ENCODE measurements at places on chromosomes 13 and 19. TPM values are rescaled to one million over a fixed set of nuclear protein-coding genes. Genes with fewer than 3 reads are reported as not detected.

GRCh38 chr19:36986601-36987000 lies 70.5 kb downstream of the ZNF568 start:
- H3K27me3 ChIP-seq, result no peaks in the 10 kb centered on the region
- DNase-seq, result no peak
- H3K4me3 ChIP-seq, result no peak overlapping the region
- peaks cover 14% of the 10 kb centered on the region for H3K36me3 ChIP-seq
- H3K4me1 ChIP-seq, result no peaks in the 10 kb centered on the region
- no peak overlapping the region for H3K27ac ChIP-seq

GRCh38 chr19:56193981-56194640 lies 3.5 kb downstream of the ZSCAN5B start:
- H3K27me3 ChIP-seq, result no peaks in the 10 kb centered on the region
- no peak overlapping the region for H3K27ac ChIP-seq
- no peak overlapping the region for H3K4me3 ChIP-seq
- H3K4me1 ChIP-seq, result no peaks in the 10 kb centered on the region

Gene PRTN3
- total RNA-seq, result not detected

DNA sequence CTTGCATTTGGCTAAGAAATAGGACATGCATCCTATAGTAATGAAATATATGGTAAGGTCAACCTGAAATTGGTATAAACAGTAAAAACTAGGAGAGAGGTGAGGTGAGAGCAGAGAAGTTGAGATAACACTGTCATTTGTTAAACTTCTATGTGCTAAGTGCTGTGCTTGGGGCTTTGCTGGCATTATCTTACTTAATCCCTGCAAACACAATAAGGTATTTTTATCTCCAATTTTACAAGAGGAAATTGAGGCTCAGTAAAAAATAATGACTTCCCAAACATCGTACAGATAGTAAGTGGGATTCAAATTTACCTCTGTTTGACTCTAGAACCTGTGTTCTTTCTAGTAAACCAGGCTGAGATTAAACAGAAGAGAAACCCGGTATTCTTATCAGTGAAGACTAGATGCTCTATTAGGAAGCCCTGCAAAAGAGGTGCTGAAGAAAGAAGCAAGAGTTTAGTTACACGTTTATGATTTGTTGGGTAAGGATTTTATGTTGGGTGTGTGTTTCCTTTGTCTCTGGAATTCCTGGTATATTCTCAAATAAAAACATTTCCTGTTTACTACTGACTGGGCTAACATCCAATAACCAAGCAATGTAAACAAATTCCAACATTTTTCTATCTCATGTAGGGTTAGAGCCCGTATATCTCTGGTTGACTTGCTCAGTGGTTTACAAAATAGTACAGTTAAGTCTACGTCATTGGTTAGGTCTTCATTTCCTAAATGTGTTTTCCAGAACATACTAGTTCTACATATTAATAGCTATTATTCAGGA lies 137.3 kb upstream of the FNDC3A start:
- no peak overlapping the region for H3K4me3 ChIP-seq
- no peak for DNase-seq
- H3K27ac ChIP-seq, result no peak overlapping the region
- H3K27me3 ChIP-seq, result no peaks in the 10 kb centered on the region
- H3K4me1 ChIP-seq, result no peaks in the 10 kb centered on the region

GRCh38 chr19:8257052-8257443 lies 47.9 kb downstream of the CERS4 start:
- H3K27ac ChIP-seq, result no peak overlapping the region
- no peak overlapping the region for H3K4me3 ChIP-seq
- H3K4me1 ChIP-seq, result no peaks in the 10 kb centered on the region
- DNase-seq, result no peak
- H3K27me3 ChIP-seq, result no peaks in the 10 kb centered on the region

Gene BST2
- 22.7 TPM for total RNA-seq

DNA sequence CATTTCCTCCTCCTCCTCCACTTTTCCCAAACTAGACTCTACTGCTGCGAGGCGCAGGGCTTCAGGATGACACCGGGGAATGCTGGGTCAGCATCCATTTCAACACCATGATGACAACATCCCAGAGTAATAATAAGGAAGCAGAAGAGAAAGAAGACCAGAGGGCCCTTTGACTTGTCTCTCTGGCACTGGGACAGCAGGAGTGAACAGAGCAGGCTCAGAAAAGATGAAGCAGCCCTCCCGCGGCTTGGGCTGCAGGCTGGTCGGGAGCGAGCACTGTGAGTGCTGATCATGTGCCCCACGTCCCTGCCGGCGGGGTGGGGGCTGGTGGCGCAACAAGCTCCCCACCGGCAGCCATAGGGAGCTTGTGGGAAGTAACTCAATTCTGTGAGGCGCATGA lies 30.5 kb downstream of the RANBP3 start:
- no peak overlapping the region for H3K4me3 ChIP-seq
- H3K27me3 ChIP-seq, result no peaks in the 10 kb centered on the region

DNA sequence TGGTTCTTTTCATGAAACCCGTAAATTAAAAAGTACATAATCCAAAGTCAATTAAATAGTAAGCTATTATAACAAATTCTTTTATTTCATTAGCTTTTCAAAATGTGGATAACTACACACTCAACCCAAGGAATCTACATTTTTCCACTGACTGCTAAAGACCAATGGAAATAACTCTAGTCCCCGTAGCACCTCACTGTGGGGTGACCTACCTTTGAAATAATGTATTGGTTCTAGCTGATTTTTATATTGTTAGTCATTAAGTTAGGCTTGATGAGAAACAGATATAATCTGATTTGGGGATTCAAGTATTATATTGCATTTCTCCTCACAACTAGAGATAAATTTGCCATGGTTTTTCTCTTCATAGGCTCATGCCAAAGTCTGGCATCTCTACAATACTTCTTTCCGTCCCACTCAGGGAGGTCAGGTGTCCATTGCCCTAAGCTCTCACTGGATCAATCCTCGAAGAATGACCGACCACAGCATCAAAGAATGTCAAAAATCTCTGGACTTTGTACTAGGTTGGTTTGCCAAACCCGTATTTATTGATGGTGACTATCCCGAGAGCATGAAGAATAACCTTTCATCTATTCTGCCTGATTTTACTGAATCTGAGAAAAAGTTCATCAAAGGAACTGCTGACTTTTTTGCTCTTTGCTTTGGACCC lies 37.3 kb downstream of the KL start:
- no peak for DNase-seq
- H3K4me1 ChIP-seq, result peaks cover 17% of the 10 kb centered on the region
- no peak overlapping the region for H3K4me3 ChIP-seq
- H3K27me3 ChIP-seq, result no peaks in the 10 kb centered on the region

- no peaks in the 10 kb centered on the region for H3K4me1 ChIP-seq
- no peaks in the 10 kb centered on the region for H3K36me3 ChIP-seq
- no peak for DNase-seq
These were observed 27.7 kb upstream of the KCTD12 start for GRCh38 chr13:76913898-76914297.

DNA sequence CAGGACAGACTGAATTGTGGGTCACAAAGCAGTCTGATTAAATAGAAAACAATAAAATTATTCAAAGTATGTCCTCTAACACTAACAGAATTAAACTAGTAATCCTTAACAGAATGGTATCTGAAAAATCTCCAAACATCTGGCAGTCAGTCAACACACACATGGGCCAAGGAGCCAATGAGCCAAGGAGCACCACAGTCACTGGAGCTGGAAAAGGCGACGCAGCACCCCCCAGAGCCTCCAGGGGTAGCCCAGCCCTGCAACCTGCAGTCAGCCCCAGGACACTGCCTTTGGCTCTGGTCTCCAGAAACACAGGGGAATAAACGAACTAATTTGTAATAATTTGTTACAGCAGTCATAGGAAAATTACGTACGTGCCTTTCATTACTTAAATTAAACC lies 12.3 kb downstream of the TUBGCP3 start:
- no peak overlapping the region for H3K27ac ChIP-seq
- H3K27me3 ChIP-seq, result no peaks in the 10 kb centered on the region
- DNase-seq, result no peak
- no peak overlapping the region for H3K4me3 ChIP-seq
- peaks cover 16% of the 10 kb centered on the region for H3K4me1 ChIP-seq

DNA sequence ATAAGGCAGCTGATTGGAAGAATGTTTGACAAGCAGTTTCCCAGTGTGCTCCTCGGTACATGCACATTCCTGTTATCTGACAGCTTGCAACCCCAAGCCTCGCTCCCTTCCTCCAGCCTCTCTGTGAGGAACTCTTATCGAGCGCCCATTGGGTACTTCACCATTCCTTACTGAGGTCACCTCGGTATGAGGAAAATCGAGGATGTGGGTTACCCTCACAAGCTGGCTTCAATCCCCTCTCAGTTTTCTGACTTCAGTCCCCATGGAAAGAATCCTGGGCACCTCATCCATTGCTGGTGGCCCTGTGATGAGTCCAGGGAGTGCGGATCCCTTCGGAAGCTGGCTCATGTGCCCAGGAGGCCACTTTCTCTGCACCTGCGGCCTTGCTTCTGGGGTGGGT lies 17.3 kb downstream of the TEX29 start:
- H3K4me1 ChIP-seq, result no peaks in the 10 kb centered on the region
- DNase-seq, result no peak
- H3K4me3 ChIP-seq, result no peak overlapping the region

Gene PTGER1
- total RNA-seq, result not detected

DNA sequence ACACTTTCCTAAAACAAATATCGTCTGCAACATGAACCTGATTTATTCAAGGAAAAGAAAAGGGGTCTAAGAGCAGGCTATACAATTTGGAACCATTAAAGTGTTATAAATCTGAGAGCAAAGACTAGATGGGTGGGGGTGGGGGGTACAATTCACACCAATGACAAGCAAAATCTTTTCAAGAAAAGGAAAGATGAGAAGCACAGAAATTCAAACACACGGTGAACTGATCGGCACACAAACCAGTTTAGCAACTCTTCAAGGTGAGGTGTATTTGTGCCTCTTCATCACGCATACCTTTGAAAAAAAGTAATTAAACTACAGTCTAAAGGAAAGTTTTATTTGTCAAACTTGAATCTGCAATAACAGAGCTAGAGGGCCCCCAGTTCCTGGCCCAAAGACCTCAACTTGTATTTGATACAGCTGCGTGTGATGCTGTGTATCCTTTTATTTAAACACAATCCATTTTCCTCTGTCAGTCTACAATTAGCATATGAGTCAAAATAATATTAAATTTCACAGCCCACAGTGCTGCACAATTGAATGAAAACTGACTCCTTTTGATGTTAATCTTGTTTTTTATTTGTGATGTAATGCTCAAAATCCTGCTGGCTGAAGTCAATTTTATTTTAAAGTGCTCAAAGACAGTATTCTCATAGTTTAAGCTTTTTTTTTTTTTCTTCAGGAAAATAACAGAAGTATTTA lies 14.2 kb downstream of the EFNB2 start:
- DNase-seq, result no peak
- H3K36me3 ChIP-seq, result no peaks in the 10 kb centered on the region
- H3K4me1 ChIP-seq, result no peaks in the 10 kb centered on the region
- H3K4me3 ChIP-seq, result no peak overlapping the region
- H3K27ac ChIP-seq, result no peak overlapping the region
- H3K27me3 ChIP-seq, result no peaks in the 10 kb centered on the region

Gene SLAIN1
- total RNA-seq, result 8.8 TPM

DNA sequence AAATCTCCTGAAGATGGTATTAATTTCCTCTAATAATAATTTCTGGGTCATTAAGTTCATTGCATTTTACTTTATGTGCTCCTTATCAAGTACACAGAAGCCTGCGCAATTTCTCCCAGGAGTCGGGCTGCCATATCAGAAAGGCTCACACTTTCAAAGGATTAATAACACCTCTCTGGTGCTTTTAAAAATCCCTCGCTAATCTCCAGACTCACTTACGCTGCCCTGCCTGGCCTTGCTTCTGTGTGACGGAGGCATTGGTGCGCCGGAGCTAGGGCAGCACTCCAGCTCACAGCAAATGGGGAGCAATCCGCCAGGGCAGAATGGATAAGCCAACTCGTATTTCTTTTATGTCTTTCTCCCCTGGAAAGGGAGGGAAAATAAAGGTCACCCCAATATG lies 300.8 kb downstream of the EFNB2 start:
- no peaks in the 10 kb centered on the region for H3K4me1 ChIP-seq
- no peak overlapping the region for H3K4me3 ChIP-seq
- H3K36me3 ChIP-seq, result no peaks in the 10 kb centered on the region
- no peak overlapping the region for H3K27ac ChIP-seq
- DNase-seq, result no peak
- H3K27me3 ChIP-seq, result peaks cover 4% of the 10 kb centered on the region
